HFFc6 (cell line): ENCODE measurements at places on chromosomes 3 and 15. TPM values are rescaled to one million over a fixed set of nuclear protein-coding genes. Genes with fewer than 3 reads are reported as not detected.

DNA sequence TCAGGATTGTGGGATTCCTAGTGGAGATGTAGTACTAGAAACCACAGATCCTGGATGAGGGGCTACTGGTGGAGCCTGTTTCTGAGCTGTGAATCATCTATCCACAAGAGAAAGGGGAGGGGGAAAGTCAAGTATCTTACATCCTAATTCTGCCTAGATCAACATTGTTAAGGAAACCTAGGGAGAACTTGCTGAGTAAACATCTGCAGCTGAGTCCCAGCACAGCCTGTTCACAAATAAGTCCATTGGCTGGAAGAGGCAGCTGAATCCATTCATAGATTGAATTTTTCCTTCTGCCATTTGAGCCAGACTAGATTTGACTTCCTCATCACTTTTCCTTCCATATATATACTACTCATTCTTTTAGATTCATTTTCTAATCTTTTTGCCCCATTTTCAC is 460.5 kb downstream of the TUSC7 start:
- no peak for DNase-seq

DNA sequence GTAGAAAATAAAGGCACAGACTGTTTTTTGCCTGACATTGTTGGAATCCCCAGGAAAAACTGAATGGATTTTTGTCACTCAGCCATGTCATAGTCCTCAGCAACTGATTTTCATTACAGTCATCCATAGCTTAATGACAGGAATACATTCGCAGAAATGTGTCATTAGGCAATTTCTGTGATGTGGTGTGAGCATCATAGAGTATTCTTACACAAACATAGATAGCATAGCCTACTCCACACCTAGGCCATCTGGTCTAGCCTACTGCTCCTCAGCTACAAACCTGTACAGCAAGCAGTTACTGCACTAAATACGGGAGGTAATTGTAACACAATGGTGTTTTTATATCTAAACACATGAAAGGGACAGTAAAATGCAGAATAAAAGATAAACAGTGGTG is 34.4 kb upstream of the FBN1 start:
- no peak for DNase-seq

- DNase-seq, result no peak
Observed at GRCh38 chr3:49019941-49020329, 1.6 kb upstream of the DALRD3 start.

DNA sequence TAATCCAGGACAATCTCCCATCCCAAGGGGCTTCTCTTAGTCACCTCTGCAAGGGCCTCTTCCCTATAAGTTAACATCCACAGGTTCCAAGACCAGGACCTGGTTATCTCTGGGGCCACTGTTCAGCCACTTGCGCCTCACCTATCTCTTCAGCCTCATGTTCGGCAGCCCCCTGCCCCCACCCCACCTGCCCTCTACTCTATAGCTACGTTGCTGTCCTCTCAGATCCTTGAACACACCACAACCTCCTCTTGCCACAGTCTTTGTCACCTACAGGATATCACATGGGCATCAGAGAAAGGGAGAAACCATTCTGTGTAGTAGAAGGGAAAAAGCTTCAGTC is 33.9 kb downstream of the SLC41A3 start:
- DNase-seq, result no peak

- DNase-seq, result no peak
Observed at GRCh38 chr15:45146405-45146804, 16.6 kb downstream of the DUOX1 start.

Gene TTLL13
- not detected in 2 replicates for total RNA-seq

Gene CNTN4
- total RNA-seq, result not detected in 3 replicates

- DNase-seq, result no peak
Observed at GRCh38 chr15:81293728-81294515, 30.0 kb downstream of the STARD5 start.

DNA sequence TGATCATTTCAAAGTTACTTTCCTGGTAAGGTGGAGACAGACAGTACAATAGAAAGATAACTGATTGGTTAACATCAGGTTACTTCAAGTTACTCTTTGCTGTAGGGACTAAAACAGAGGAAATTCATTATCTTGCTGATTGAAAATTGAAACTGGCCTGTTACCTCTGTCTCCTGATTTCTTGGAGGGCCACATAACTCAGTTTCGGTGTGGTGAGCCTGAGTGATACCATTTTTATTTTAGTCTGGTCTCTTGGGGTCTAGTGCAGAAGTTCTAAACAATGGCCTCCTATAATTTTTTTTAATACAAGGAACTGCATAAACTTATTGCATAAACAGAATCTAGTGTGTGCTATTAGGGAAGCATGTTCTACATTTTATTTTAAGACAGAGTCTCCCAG is 1.2 kb upstream of the ICE2 start:
- no peak for DNase-seq

DNA sequence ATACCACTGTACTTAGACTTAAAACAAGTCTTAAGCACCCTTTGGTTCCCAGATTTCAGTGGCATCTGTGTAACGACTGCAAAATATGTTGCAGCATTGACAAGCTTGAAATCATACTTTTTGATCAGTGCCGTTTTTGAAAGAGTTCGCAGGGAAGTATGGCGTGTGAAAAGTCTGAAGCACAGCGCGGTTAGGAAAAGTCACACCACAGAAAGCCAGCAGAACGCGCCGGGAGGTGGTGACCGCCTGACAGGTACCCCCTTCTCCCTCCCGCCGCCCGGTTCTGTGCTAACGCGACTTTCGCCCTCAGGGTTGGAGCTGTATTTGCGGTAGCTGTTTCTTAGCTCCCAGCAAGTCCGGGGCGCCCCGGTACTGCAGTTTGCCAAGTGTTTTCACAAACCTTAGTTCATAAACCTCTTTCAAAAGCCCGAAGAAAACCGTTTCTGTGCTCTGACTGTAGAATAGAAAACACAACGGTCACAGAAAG is 481 bp upstream of the CRYBG3 start:
- peak; percentile 61 for DNase-seq

- DNase-seq, result no peak
Observed at GRCh38 chr3:42195879-42196330, 70.1 kb downstream of the CCK start.

Gene ABCF3
- total RNA-seq, result 53.3 to 68.3 TPM (median 64.1 TPM) in 3 replicates

DNA sequence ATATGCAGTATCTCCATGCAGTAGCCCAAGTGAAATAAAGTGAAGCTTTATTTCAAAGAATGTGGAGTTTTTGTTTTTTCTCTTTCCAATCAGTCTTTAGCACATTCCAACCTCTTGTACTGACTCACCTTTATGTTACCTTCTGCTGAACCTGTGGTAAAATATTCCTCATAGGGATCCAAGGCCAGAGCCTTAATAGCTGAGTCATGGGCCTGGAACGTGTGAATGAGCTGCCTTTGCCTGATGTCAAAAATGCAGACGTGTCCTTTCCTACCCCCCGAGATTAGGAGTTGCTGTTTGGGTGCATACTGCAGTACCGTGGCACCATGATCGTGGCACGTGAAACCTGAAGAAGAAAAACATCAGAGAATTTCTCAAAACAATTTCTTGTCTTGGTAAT is 108.5 kb downstream of the GLDN start:
- no peak for DNase-seq

DNA sequence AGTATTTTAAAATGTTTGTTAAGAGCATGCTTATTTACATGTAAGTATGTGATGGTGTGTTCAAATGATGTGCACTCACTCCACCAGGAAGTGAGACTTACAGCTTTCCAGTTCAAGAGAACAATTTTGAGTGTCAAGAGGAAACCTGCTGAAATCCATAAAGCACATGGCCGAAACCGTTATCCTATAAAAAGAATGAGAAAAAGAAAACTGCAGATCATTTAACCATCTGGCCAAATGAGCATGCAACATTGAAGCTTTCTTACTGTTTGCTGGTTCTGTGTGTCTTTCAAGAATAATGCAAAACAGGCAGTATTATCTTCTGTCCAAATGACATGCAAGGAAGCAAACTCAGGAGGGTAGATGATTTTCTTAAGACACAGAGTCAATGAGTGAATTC is 26.3 kb downstream of the GABRR3 start:
- no peak for DNase-seq

DNA sequence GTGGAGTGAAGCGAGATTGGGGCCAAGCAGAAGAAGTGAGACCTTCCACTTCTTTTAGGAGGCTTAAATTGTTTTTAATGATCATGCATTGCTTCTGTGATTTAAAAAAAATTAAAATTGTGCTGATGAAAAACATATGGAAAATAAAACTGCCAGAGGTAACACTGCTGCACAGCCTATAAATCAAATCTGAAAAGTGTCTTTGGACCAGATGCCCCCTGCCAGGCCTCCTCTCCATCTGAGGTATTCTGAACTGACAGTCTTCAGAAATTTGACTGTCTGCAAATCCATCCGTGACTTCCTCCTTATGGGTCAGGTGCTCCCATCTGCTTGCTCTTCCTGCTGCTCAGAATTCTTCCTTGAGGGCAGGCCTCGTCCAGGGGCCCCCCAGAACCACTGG is 108.5 kb upstream of the NR2E3 start:
- DNase-seq, result no peak

- no peak for DNase-seq
Observed at GRCh38 chr3:82643948-82644347, 882.5 kb upstream of the GBE1 start.

GRCh38 chr15:75042730-75043508 is 19.5 kb downstream of the PPCDC start:
- no peak for DNase-seq

GRCh38 chr3:40690749-40691451 is 166.1 kb downstream of the ZNF621 start:
- DNase-seq, result no peak

DNA sequence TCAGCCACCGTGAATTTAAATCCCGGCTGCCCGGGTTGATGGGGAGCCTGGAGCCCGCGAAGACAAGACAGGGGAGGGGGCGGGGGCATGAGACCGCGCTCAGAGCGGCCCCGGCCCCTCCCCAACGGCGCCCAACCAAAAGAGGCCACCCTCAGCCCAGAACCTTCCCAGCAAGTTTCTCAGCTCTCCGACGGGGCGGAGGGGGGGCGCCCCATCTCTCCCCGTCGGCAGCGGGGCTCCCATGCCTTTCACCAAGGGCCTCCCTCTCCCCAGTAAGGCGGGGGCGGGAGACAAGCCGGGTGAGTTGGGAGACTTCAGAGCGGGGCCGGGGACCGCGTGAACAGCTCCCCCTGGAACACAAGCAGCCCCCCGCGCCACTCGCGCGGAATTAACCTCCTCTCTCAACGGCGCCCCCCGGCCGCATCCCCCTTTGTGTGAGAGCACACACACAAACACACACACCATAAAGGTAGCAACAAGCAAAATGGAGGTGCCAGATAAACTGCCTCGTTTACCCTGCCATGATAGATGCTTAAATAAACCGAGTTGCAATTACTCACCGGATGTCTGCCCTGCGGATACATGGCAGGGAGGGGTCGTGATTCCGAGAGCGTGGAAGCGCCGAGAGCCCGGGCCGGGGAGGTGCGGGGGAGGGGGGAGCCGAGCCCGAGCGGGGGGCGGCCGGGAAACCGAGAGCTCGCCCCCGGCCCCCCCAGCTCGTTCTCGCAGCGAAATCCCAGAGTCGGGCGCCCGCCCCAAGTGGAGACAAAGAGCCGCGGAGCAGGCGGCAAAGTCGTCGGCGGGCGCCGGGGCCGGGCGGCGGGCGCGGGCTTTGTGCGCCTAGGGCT is 1.3 kb downstream of the TLE3 start:
- DNase-seq, result no peak

DNA sequence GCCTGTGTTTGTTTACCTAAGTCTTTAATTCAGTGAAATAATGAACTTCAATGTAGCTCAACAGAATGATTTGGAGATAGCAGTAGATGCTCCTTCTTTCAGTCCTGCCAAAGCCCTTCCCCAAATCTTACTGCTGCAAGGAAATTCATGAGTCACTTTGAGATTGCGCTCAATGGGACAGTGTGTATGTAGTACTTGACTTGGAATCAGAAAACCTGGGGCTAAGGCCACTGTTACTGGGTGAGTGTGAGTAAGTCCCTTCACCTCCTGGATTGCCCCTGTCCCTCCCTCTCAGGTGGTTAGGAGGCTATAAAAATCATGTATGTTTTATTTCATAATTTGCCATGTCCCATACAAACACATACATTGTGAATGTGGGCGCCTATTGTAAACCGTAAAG is 29.9 kb downstream of the ATP13A5 start:
- DNase-seq, result no peak

DNA sequence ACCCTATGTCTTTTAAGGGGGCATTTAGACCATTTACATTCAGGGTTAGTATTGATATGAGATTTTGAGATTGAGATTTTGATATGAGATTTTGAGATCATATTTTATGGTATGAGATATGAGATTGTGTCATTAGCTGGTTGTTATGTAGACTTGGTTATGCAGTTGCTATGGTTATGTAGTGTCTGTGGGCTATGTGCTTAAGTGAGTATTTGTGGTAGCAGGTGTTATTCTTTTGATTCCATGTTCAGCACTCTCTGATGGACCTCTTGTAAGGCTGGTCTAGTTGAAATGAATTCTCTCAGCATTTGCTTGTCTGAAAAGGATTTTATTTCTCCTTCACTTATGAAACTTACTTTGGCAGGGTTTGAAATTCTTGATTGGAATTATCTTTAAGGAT is 225.4 kb downstream of the SATB1 start:
- DNase-seq, result no peak

Gene KLHL40
- total RNA-seq, result not detected in 3 replicates

Gene TSPAN3
- 153 and 201 TPM in 2 replicates for total RNA-seq

Gene CCR9
- total RNA-seq, result not detected in 3 replicates

Gene SGO1
- total RNA-seq, result 5.3 to 12.0 TPM (median 11.3 TPM) in 3 replicates

Gene NDUFAF3
- total RNA-seq, result 138 and 150 TPM in 2 replicates

Gene C2CD4A
- total RNA-seq, result not detected in 3 replicates

DNA sequence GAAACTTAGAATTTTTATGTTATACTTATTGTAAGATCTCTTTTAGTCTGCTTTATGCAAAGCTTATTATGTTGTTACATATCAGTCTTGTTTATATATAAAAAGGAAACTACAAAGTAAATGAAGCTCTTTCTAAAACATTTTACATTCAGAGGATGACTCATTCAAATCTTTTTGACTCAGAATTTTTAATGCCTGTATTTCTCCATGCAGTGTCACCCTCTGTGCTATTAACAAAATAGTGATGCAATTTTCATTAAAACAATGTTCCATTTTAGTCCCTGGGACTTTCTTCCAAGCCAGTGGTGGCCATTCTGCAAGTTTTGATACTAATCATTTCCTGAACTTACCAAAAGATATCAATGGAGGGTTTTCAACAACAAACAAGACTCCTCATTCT is 216.1 kb downstream of the NAALADL2 start:
- no peak for DNase-seq

- DNase-seq, result peak; percentile 5
Observed at GRCh38 chr3:55091381-55092225, 163.7 kb upstream of the LRTM1 start.

- DNase-seq, result no peak
Observed at GRCh38 chr3:100436951-100437350, 35.6 kb downstream of the LNP1 start.

Gene NPAP1
- total RNA-seq, result not detected in 3 replicates

Gene LTF
- not detected in 3 replicates for total RNA-seq

Gene GOLGA8K
- not detected in 3 replicates for total RNA-seq

Gene DUOX1
- total RNA-seq, result 0.06 and 0.08 TPM in 2 replicates

GRCh38 chr3:158762701-158763100 is 30.4 kb upstream of the RARRES1 start:
- no peak for DNase-seq

- peak; percentile 40 for DNase-seq
Observed at GRCh38 chr3:32467333-32468070, 35.1 kb downstream of the CMTM6 start.
